Activated CD4-positive, alpha-beta T cell treated with anti-CD3 and anti-CD28 coated beads for 4 hours (primary cell): ENCODE measurements at places on chromosomes 2 and 18.

DNA sequence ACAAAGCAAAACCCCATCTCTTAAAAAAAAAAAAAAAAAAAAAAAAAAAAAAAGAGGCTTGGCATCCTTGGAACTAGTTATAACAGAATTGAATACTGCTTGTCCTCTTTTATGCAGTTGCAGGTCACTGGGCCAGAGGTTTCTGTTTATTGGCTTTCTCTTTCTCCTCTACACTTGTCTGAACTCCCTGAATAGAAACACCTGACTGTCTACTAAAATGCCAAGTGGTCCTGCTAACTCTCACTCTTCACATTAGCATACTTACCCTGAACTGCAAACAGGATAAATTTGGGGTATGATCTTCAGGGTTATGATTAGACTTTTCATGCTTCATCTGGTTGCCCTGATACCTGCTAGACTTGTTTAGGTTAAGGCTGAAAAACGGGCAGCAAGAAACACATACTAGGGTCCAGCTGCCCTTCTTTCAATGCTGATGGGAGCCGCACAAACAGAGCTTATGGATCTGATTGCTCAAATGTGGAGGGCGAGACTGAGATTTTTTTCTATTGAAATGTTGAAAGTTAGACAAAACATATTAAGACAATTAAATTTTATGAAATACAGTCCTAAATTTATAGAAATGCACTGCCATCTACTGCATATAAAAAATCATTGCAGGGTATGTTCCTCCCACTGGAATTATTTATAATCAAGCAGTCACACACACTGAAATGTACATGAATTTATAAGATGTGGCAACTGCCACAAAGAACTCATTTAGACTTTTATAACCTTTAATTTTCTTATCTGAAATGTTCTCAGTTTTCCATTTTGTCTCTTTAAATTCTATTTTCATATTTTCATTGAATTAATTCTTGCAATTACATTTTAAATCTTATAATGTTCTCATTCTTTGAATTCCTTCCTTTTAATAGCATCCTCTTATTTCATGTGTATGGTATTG, 40.8 kb downstream of the GTF3C3 start:
- DNase-seq: no peak

DNA sequence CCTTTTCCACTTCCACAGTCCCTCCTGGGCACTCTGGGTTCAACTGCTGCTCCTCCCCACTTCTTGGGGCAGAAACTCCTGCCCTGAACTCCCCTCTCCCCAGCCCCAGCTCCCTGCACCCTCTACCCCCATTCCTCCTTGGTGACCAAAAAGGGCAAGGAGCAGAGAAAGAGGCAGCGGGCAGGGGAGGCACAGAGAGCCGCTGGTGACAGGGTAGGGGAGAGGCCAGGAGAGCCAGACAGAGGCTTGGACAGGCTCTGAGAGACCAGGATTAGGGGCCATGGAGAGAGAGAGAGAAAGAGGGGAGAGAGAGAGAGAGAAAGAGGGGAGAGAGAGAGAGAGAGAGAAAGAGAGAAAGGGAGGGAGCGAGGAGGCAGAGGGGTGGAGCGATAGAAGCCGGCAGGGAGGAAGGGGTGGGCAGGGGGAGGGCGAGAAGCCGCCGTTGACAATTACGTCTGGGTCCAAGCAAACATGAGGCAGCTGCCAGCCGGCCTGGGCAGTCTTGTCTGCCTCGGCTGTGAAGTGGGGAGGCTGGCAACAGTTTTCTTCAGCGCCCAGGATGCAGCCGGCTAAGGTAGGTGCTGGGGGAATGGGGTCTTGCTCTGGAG, at the start of gene KCNIP3:
KCNIP3 (plus strand) TSS at position 468 of the 608 bp plus-strand sequence; CDS start at position 560, 92 bp downstream.
- no peak for DNase-seq

- DNase-seq: no peak
Observed at GRCh38 chr2:230921806-230922595, 3.0 kb downstream of the GPR55 start.

GRCh38 chr2:223932816-223933800, 12.0 kb downstream of the WDFY1 start:
- no peak for DNase-seq

GRCh38 chr2:234191819-234192407, 141.4 kb downstream of the SPP2 start:
- no peak for DNase-seq

- DNase-seq: no peak
Observed at GRCh38 chr2:9076210-9076609, 72.7 kb upstream of the MBOAT2 start.

GRCh38 chr2:1527153-1527992, 114.1 kb downstream of the TPO start:
- DNase-seq: no peak

GRCh38 chr2:12577091-12577490, 139.6 kb upstream of the TRIB2 start:
- DNase-seq: no peak

DNA sequence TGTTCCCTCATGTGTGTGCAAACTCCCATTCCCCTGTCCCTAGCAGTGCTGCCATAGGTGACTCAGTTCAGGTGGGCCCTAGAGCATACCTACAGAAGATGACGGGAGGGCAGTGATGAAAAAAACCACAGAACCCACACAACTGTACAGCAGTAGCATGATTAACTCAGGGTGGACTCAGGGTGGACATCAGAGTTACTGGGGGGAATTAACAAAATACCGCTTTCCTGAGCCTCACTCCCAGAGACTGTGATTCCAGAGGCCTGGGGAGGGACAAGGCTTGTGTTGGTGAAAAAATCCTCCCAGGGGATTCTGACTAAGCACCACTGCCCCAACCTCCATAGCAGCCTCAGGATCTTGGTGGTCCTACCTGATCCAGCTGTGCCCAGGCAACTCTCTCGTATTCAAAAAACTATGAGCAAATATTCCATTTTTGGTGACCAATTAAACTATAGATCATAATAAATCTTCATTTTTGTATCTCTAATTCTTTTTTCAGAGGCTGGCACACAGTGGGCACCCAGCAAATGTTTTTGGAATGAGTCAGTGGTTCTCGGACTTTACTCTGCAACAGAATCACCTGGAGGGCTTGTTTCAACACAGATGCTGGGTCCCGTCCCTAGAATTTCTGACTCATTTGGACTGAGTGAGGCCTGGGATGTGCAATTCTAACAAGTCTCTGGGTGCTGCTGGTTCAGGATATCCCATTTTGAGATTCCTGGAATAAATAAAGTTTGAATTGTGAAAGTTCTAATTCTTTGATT, 84.1 kb upstream of the NABP1 start:
- DNase-seq: no peak

- no peak for DNase-seq
Observed at GRCh38 chr2:19839438-19839837, 62.3 kb downstream of the TTC32 start.

DNA sequence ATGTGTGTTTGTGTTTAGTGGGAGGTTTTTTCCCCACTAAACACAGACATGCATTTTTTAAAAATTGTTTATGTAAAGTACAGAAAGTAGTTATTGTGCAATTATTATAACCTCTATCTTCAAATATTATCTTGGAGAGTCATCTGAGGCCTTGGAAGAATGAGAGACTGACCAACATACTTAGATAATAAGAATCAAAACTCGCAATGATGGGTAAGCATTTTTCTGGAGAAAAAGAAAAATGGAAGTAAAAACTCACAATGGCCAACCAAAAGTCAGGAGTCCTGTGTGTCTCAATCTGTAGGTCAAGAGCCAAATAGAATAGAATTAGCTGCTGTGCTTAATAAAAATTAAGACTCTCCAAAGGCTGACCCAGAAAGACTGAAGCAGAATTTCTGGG, 43.0 kb downstream of the MEMO1 start:
- no peak for DNase-seq

DNA sequence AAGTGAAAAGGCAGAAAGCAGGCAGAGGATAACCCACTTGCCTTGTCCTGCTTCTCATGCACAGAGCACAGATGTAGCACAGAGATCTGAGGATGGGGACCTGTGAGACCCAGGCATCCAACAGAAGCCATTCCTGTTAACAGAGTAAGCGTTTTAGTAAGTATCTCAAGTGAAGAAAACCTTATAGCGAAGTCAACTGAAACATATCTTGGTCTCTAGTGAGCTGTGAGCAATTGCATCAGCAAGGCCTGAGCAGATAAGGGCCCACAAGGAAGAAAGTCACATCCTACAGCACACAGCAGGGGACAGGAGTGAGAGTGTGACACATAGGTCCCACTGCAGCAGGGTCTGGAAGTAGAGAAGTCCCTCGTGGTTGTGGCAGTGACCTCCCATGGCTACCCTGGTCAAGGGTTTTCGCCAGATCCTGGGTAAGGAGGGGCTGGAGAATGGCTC, 248.7 kb upstream of the TNP1 start:
- no peak for DNase-seq

DNA sequence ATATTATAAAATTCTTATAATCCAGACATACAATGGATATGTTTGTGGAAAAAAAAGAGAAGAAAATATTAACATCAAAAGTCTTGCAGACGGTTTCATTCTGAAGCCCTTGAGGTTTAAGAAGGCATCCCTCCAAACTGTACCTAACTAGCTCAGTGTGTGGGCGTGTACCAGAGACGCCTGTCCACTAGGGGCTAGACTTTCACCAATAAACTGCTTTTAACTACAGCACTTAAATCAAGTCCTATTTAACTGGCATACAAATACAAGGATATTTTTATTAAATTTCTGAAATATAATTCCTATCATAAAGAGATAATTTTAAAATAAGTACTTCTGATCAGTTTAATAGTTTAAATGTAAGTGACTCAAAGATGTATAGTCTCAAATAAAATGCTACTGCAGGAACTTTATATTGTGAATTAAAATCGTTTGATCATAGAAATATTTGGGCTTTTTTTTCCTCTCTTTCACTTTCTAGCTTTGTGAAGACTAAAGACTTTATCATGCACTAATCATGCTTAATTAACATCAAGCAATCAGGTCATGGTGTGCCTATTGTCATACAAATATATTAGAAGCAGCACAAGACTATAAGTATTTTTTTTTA, 437.7 kb downstream of the SATB2 start:
- DNase-seq: no peak

- DNase-seq: no peak
Observed at GRCh38 chr2:54047658-54048057, 67.8 kb upstream of the ACYP2 start.

DNA sequence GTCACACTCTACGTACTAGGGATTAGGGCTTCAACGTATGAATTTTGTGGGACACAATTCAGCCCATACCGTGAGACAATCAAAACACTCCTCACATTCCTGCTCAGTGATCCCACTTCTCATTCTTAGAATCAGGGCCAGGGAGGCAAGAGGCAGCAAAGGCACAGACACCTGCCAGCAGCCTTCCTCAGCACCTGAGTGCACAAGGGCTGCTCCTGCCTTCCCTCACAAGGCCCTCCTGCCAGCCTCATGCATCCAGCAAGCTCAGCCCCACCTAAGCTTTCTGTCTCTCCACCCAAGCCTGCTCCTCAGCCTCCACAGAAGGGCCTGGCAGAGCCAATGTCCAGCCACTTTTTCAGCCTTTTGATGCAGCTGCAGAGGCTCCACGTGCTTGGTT, 141.6 kb downstream of the SP3 start:
- DNase-seq: no peak

DNA sequence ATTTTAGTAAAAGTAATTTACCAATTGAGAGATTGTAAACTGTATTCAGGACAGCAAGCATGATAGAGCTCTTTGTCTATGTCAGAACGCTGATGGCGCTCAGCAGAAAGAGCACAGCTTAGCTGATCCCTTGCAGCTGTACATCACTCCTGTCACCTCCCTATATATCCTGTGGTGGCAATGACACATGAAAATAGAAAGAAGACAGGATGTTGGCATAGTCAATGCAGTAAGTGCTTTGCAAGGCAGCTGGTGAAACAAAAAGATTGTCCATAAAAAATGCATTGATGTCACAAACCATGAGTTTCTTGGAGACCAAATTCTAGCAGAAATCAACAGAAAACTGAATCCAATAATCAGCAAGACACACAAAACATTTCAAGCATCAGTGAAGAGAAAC, 221.5 kb downstream of the RIT2 start:
- no peak for DNase-seq

DNA sequence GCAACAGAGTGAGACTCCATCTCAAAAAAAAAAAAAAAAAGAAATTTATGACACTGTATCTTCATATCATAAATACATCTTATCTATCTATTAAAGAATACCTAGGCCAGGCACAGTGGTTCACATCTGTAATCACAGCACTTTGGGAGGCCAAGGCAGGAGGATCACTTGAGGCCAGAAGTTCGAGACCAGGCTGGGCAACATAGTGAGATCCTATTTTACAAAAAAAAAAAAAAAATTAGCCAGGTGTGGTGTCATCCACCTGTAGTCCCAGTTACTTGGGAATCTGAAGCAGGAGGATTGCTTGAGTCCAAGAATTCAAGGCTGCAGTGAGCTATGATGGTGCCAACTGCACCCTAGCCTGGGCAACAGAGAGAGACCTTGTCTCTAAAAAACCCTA, 95.0 kb downstream of the HNRNPLL start:
- DNase-seq: no peak

DNA sequence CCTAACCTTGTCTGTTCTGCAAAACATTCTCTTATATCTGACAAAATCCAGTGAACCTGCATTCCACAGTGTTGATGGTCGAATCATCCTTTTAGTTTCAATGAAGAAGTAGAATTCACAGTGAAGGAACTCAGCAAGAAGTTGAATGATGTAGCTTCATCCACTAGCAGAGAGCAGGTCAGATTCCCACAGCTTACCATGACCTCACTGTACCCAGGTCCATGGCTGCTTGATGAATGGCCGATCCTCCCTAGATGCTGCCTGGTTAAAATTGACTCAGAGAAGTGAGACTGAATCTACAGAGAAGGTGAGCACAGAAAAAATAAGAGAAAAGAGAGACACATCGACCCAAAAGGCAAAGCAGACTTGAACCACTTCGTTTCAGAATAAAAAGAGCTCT, 906.0 kb upstream of the CHAC2 start:
- no peak for DNase-seq

DNA sequence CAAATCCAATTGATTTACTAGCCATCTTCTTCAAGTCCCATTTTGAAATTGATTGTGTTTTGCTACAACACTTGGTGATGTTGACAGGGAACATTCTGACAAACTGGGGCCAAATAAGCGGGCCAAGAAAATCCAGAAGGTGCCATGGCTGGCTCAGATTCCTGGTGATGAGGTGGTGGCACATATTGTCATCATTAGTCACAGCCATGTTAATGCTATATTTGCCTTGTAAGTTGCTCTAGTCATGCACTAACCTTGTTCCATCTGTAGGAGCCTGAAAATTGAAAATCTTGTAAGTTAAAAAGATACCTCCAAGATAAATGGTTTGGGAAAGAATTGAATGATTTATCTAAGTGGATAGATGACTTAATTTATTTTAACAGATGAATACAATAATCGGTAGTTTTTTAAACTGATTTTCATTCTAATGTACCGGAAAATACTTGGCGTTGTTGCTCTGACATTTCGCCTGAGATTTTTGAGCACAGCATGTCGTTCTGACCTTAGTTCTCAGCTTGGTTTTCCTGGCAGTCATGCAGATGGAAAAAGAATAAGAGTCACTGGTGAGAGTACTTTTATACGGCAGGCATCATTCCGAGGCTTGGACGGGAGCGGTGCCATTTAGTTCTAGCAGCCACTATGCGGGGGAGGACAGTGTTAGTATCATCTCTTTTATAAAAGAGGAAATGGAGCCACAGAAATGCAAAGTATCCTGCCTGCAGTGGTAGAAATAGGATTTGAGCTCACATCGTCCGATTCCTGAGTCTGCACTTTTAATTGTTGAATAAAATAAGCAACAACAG, 133.9 kb downstream of the ZNF532 start:
- DNase-seq: no peak

- DNase-seq: no peak
Observed at GRCh38 chr2:30722936-30723725, 84.1 kb downstream of the CAPN13 start.
